ENCODE measurements at places on chromosomes 4 and X. TPM values are rescaled to one million over a fixed set of nuclear protein-coding genes. Genes with fewer than 3 reads are reported as not detected.

NIPAL1 gene
- 1.5 TPM for total RNA-seq

CHM gene
- 18.9 TPM for total RNA-seq

CCSER1 gene
- total RNA-seq: 2.8 TPM

SLC25A4 gene
- 12.8 TPM for total RNA-seq

WDR1 gene
- 189 TPM for total RNA-seq

AFAP1 gene
- 45.6 TPM for total RNA-seq

FAM156A gene
- 11.5 TPM for total RNA-seq

DMRTC1 gene
- not detected for total RNA-seq

SOWAHB gene
- 0.04 TPM for total RNA-seq

PIM2 gene
- 11.9 TPM for total RNA-seq

PABPC1L2B gene
- total RNA-seq: not detected

SSX3 gene
- not detected for total RNA-seq

CDK16 gene
- total RNA-seq: 77.1 TPM

VMA21 gene
- 97.4 TPM for total RNA-seq

TMEM150C gene
- total RNA-seq: 6.3 TPM

TCEAL5 gene
- total RNA-seq: not detected

TXK gene
- total RNA-seq: 0.06 TPM

F11 gene
- not detected for total RNA-seq

UGT2B15 gene
- total RNA-seq: not detected

RTL3 gene
- not detected for total RNA-seq

MCF2 gene
- total RNA-seq: 0.49 TPM

APLN gene
- total RNA-seq: 0.19 TPM

PRPS1 gene
- 100 TPM for total RNA-seq
